Omental fat pad (tissue), 4 donors: ENCODE measurements at places on chromosomes 6 and 20. TPM values are rescaled to one million over a fixed set of nuclear protein-coding genes. Genes with fewer than 3 reads are reported as not detected.

GSTA3 gene
- total RNA-seq, result not detected

BPIFA1 gene
- not detected for total RNA-seq

BMP5 gene
- total RNA-seq, result not detected

ZNF391 gene
- 0.60 TPM for total RNA-seq

PPP2R5D gene
- 40.4 TPM for total RNA-seq

PNLDC1 gene
- total RNA-seq, result not detected
